ENCODE measurements at places on chromosomes 3 and 15. TPM values are rescaled to one million over a fixed set of nuclear protein-coding genes. Genes with fewer than 3 reads are reported as not detected.
A peak's percentile ranks its signal among the peaks of the same experiment; 100 is the strongest.

IMPG2 gene
- 0.18 TPM for total RNA-seq

HYPK gene
- 14.4 TPM for total RNA-seq

- no peak overlapping the region for H3K4me3 ChIP-seq
- no peaks in the 10 kb centered on the region for H3K27me3 ChIP-seq
- peaks cover 2% of the 10 kb centered on the region for H3K4me1 ChIP-seq
- DNase-seq, result no peak
- no peaks in the 10 kb centered on the region for H3K36me3 ChIP-seq
Observed at GRCh38 chr3:129687586-129688125, 81.2 kb upstream of the PLXND1 start.

- H3K36me3 ChIP-seq, result peaks cover 4% of the 10 kb centered on the region
- peaks cover 6% of the 10 kb centered on the region for H3K4me1 ChIP-seq
- peaks cover 51% of the 10 kb centered on the region for H3K27me3 ChIP-seq
Observed at GRCh38 chr15:29571792-29572431, 250.4 kb downstream of the TJP1 start.

DNA sequence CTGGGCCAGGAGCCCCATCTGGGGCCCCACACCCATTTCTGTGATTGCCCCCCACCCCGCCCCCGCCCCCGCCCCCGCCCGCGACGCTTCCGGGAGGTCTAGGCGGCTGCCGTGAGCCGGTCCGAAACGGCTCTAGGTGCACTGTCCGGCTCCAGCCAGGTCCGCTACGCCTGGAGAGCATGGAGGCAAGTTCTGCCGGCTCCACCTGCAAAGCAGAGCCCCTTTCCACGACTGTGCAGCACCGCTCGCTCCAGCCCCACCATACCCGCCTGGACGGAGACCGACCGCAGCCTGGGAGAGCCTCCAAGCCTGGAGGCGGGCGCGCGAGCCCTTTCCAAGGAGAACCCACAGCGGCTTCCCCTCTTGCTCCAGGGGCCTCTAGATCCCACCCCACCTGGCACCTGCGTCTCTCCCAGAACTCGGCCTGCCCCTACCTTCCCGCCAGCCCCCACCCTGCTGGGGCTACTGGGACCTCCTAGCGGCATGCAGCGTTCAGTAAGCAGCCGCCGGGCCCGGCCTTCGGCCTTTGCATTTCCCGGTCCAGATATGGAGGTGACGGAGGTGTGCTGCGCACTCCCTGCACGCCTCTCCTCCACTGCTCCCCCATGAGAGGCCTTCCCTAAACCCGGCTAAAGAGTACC lies 66.2 kb downstream of the KLF13 start:
- H3K4me3 ChIP-seq, result peak overlapping the region; percentile 88
- DNase-seq, result no peak
- H3K36me3 ChIP-seq, result peaks cover 17% of the 10 kb centered on the region
- peaks cover 45% of the 10 kb centered on the region for H3K4me1 ChIP-seq
- peak overlapping the region; percentile 61 for H3K27ac ChIP-seq

DNA sequence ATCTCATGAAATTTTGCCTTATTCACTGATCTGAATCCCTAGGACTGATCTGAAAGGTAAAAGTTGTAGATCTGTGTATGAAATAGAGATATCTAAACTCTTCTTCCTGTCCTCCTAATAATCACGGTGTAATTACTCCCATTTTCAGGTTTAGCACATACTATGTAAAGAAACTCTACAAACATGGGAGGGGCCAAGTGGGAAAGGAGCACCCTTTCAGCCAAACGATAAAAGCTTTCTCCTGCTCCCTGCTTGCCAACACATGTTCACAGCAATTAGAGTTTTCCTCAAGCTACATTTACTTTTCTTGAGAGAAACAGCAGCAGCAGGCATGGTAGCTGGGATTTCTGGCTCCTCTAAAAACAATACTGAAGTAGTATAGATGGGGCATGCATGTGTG lies 71.6 kb downstream of the CHAC1 start:
- no peak for DNase-seq
- H3K27me3 ChIP-seq, result no peaks in the 10 kb centered on the region
- H3K36me3 ChIP-seq, result peaks cover 35% of the 10 kb centered on the region

DNA sequence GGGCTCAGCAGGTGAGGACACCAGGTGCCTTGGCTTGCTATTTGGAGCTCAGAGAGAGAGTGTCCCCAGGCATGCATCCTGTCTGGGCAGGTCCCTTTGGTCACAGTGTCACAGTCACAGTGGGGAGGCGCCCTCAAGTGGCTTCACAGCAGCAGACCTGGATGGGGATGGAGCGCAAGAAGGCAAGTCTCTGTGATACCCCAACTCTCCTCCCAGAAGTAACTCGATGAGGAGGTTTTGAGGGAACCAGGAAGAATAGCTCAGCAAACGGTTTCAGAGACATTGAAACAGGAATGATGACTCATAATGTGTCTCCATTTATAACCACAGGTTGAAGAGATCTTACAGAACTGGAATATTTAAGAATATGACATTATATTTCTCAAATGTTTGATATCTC lies 66.5 kb upstream of the SH3GL3 start:
- peaks cover 6% of the 10 kb centered on the region for H3K4me1 ChIP-seq
- DNase-seq, result peak; percentile 49
- H3K27ac ChIP-seq, result no peak overlapping the region
- peaks cover 25% of the 10 kb centered on the region for H3K27me3 ChIP-seq
- no peak overlapping the region for H3K4me3 ChIP-seq

- no peaks in the 10 kb centered on the region for H3K4me1 ChIP-seq
- no peak for DNase-seq
- H3K4me3 ChIP-seq, result no peak overlapping the region
- no peaks in the 10 kb centered on the region for H3K27me3 ChIP-seq
Observed at GRCh38 chr3:28485164-28485563, 136.5 kb upstream of the AZI2 start.

DNA sequence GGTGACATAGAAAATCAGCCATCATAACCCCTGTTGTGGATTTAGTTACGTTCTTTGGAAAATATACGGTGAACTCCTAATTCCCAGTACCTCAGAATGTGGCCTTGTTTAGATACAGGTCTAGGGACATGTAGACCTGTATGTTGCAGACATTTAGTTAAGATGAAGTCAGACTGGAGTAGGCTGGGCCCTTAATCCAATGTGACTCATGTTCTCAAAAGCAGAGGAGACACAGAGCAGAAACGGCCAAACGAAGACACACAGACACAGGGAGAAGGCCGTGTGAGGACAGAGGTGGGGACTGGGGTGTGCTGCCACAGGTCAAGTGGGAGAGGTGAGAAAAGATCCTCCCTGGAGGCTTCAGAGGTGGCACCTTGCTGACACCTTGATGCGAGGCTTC lies 119.0 kb upstream of the PROK2 start:
- no peaks in the 10 kb centered on the region for H3K36me3 ChIP-seq
- no peak for DNase-seq
- H3K27ac ChIP-seq, result no peak overlapping the region
- no peak overlapping the region for H3K4me3 ChIP-seq
- peaks cover 10% of the 10 kb centered on the region for H3K27me3 ChIP-seq
- H3K4me1 ChIP-seq, result peaks cover 4% of the 10 kb centered on the region

DNA sequence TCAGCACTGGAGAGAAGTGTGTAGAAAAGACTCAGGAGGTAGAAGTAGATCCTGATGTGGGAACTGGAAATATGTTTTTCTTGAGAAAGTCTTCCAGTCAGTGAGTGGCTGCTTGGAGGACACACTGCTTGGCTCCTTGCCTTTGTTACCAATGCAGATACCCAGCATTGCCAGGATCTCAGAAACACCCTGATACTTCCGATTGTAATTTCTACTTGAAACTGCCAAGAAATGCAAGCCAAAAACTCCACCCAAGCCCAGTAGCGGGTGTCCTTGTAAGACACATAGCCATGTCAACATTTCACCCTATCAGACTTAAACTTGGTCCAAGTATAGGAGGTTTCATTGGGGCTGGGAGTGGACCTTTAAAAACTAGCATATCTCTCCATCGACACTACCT lies 141.8 kb downstream of the ALDH1A2 start:
- H3K4me1 ChIP-seq, result no peaks in the 10 kb centered on the region
- H3K27ac ChIP-seq, result no peak overlapping the region
- peaks cover 7% of the 10 kb centered on the region for H3K27me3 ChIP-seq
- H3K4me3 ChIP-seq, result no peak overlapping the region
- H3K36me3 ChIP-seq, result no peaks in the 10 kb centered on the region

- no peak overlapping the region for H3K27ac ChIP-seq
- H3K27me3 ChIP-seq, result no peaks in the 10 kb centered on the region
- no peaks in the 10 kb centered on the region for H3K36me3 ChIP-seq
- H3K4me3 ChIP-seq, result no peak overlapping the region
Observed at GRCh38 chr3:177463863-177464262, 266.6 kb upstream of the TBL1XR1 start.

DNA sequence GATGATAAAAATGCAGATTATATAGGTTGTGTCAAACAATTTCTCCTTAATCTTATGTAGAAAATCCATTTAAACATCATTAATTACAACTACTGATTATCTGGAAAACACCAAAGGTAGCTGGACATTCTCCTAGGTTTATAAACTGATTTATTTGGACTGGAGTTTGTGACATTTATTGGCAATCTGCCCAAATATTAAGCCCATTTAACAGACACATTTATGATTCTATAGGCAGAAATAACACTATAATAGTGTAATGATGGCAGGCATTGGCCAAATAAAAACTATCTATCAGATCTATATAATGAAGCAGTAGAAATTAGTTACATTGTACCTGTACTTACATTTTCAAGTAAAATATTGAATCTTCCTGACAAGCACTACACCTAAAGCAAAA lies 117.8 kb downstream of the TFDP2 start:
- H3K4me3 ChIP-seq, result no peak overlapping the region
- peaks cover 13% of the 10 kb centered on the region for H3K4me1 ChIP-seq
- no peak for DNase-seq
- H3K36me3 ChIP-seq, result no peaks in the 10 kb centered on the region
- no peak overlapping the region for H3K27ac ChIP-seq

DNA sequence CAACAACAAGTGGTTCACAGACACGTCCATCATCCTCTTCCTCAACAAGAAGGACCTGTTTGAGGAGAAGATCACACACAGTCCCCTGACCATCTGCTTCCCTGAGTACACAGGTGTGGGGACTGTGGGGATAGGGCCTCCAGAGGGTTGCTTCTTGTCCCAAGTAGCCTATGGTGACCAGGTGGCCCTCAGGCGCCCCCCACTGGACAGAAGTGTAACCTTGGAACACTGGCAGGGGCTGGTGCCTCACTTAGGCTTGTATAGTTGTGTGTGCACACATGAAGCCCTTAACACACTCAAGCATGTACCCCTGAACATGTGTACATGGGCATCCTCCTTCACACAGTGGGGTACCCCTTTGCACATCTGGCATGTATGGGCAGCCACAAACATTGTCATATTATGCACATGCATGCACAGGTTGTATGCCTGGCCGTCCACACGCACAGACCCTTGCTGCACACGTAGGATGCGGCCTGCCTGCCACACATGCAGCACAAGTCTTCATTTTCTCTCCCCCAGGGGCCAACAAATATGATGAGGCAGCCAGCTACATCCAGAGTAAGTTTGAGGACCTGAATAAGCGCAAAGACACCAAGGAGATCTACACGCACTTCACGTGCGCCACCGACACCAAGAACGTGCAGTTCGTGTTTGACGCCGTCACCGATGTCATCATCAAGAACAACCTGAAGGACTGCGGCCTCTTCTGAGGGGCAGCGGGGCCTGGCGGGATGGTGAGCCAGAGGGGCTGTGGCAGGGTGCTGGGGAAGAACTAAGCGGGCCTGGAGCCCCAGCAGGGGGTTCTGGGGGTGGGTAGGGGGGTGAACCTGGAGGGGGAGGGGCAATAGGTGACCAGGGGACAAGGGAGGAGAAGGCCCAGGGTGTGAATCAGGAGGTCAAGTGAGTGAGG lies 11.7 kb upstream of the SEMA3B start:
- no peaks in the 10 kb centered on the region for H3K27me3 ChIP-seq
- peak overlapping the region; percentile 5 for H3K27ac ChIP-seq
- no peak overlapping the region for H3K4me3 ChIP-seq
- peaks cover 60% of the 10 kb centered on the region for H3K36me3 ChIP-seq
- DNase-seq, result peak; percentile 43

MYZAP gene
- 0.18 TPM for total RNA-seq

EBLN2 gene
- total RNA-seq, result 6.3 TPM

DNA sequence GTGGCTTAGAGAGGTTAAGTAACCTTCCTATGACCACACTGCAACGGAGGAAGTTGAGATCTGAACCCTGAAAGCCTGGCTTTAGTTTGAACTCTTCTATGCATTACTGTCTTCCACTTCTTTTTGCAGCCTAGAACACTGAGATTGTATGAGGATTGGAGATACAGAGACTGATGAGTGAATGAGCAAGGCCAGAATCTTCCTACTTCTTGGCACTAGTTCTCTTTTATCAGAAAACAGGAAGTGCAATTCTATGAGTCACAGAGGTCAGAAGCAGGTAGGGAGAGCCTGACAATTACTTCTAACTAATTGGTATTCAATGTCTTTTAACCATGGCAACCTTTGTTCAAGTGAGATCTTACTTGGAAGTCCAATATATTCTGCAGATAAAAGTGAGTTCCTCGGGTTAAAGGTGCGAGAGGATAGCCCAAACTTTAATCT lies 219.0 kb downstream of the SHQ1 start:
- peaks cover 3% of the 10 kb centered on the region for H3K36me3 ChIP-seq
- H3K4me3 ChIP-seq, result no peak overlapping the region
- H3K27me3 ChIP-seq, result no peaks in the 10 kb centered on the region
- peaks cover 46% of the 10 kb centered on the region for H3K4me1 ChIP-seq

GRCh38 chr3:14133876-14134275 lies 9.0 kb downstream of the TMEM43 start:
- no peak for DNase-seq
- H3K27ac ChIP-seq, result no peak overlapping the region
- no peaks in the 10 kb centered on the region for H3K27me3 ChIP-seq
- peaks cover 69% of the 10 kb centered on the region for H3K36me3 ChIP-seq

DNA sequence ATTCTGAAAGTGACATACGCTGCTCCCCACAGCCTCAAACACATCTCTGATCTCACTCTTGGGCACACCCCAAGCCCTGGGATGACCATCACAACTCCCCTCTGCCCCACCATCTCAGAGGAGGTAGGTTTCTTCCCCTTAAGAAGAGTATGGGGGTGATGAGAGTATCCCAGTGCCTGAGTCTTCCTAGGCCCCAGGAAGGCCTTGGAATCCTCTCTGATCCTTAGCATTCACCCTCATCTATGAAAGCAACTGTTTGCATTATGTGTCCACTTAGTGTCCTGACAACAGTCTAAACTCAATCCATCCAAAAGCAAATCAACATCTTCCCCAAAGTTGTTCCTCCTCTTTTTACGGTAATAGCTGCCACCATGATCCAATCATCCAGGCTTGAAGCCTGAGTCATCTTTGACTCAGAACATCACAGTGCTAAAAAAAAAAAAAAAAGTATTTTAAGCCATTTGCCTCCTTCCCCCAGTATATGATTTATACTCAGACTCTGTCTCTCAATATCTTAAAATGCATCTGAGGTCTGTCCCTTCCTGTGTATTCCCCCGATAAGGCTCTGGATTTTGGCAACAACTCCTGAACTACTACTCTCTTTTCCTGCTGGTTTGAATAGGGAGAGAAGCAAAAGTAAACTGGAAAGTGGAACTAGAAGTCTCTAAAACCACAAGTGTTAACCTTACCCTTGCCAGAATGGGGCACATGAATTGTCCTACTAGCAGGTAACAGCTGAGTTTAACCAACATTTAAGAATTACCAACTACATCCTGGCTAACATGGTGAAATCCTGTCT lies 22.5 kb downstream of the POPDC2 start:
- peaks cover 27% of the 10 kb centered on the region for H3K36me3 ChIP-seq
- H3K27ac ChIP-seq, result peak overlapping the region; percentile 95
- no peaks in the 10 kb centered on the region for H3K27me3 ChIP-seq
- no peak overlapping the region for H3K4me3 ChIP-seq
- no peak for DNase-seq
- H3K4me1 ChIP-seq, result peaks cover 48% of the 10 kb centered on the region

GRCh38 chr15:36887214-36887961 lies 213.0 kb downstream of the MEIS2 start:
- no peaks in the 10 kb centered on the region for H3K36me3 ChIP-seq
- H3K27ac ChIP-seq, result no peak overlapping the region
